Activated CD4-positive, alpha-beta memory T cell treated with anti-CD3 and anti-CD28 coated beads for 36 hours (primary cell): ENCODE measurements at places on chromosomes 2 and 18. TPM values are rescaled to one million over a fixed set of nuclear protein-coding genes. Genes with fewer than 3 reads are reported as not detected.

GBX2 gene
- total RNA-seq = not detected

WNT10A gene
- total RNA-seq = 5.0 TPM

BMP10 gene
- total RNA-seq = not detected

TTLL4 gene
- total RNA-seq = 30.1 TPM

THOC1 gene
- 57.9 TPM for total RNA-seq

CIDEA gene
- not detected for total RNA-seq

DLX1 gene
- not detected for total RNA-seq

GRCh38 chr18:51881394-51881793 is 458.6 kb upstream of the DCC start:
- no peak for DNase-seq

- no peak for DNase-seq
Measured at GRCh38 chr18:31760695-31761094, at the start of gene SLC25A52. Gene SLC25A52 (minus strand): TSS chr18:31760880. CDS start chr18:31760661, 219 bp downstream.

GRCh38 chr2:9644603-9645002 is 13.8 kb upstream of the YWHAQ start:
- DNase-seq = no peak

GRCh38 chr2:178761759-178762371 is 45.4 kb downstream of the TTN start:
- DNase-seq = peak; percentile 9

DNA sequence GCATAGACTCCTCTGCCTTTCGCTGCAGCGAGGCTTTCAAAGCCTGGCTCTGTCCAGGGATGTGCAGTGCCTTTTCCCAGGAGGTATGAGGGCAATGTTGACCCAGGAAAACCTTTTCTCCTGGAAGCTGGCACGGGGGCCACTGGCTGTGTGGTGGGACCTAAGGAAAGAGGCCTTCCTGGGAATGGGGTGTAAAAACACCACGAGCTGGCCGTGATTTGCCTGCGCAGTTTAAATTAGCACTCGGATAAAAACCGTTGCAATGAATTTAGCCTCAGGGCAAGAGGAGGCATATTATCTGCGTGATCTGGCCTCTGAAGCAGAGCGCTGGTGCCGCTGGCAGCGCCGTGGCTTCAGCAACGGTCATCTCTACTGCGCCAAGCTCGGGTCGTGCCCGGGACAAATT is 3.0 kb downstream of the OSR1 start:
- DNase-seq = no peak

DNA sequence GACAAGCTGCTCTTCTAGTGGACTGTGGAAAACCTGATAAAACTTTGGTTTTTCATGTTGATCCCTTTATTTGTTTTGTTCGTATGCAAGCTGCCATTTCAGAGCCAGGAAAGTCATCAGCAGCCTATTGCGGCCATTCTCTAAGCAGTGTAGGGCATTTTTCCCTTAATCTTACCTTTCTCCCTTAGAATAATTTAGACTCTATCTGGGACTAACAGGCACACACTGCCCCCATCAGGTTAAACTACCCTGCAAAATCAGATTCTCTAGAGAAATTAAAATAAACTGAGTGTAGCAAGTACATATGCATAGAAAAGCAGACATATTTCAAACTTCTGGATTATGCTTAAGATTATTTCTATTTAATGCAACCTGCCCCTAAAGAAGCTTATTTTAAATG is 347.5 kb downstream of the METTL4 start:
- no peak for DNase-seq

DNA sequence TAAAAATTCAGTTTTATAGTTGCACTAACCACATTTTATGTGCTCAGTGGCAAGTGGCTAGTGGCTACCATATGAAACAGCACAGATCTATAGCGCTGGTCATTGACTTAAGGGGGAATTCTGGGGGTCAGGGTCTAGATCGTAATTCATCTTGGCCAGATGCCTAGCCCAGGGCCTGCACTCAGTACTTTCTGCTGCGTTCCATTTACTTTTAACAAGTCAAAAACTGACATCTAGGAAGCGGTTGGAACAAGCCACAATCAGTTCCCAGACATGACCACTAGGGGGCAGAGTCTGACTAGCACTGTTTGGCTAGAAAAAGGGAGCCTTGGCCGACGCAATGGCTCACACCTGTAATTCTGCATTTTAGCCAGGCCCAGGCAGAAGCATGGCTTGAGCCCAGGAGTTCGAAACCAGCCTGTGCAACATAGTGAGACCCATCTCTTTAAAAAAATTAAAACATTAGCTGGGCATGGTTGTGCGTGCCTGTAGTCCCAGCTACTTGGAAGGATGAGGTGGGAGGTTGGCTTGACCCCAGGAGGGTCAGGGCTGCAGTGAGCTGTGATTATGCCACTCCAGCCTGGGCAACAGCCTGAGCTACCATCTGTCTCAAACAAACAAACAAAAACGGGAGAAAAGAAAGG is 9.0 kb upstream of the TMBIM1 start:
- peak; percentile 92 for DNase-seq

DNA sequence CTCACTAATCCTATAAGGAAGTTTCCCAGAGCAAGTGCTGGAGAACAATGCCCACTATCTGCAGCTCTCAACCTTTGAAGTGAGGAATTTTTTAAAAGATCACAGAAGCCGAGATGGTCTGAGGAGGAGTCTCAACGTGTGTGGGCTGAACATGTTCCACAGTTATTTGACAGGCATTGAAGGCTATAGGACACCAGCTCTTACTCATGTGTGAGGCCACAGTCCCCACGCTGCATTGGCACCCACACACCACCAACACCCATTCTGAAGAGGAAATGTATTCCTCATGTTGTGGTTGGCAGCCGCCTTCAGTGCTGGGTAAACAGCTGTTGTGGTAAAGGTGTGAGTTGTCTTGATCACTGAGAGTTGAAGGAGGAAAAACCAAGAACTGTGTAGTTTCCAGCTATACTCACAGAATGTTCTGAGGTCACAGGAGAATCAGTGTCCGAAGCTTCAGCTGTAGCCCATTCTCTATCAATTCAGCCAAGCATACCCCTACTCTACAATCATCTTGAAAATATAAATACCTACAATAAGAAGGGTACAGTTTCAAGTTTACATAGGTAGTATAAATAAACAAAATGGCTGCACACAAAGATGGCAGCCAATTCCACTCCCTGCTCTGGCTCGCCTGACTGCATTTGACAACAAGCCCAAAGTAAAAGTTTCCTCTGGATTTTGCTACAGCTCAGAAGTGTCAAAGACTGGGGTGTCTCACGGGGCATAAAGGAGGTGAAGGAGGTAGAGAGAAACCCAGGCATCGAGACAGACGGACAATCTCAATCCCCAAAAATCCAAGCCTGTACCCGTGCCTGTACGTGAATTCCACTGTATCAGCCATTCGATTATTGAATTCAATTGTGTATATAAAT is 12.1 kb downstream of the CD226 start:
- peak; percentile 94 for DNase-seq

GRCh38 chr2:120482334-120482733 is 136.4 kb downstream of the INHBB start:
- no peak for DNase-seq
